ENCODE measurements at places on chromosomes 1 and 21. TPM values are rescaled to one million over a fixed set of nuclear protein-coding genes. Genes with fewer than 3 reads are reported as not detected.

DNA sequence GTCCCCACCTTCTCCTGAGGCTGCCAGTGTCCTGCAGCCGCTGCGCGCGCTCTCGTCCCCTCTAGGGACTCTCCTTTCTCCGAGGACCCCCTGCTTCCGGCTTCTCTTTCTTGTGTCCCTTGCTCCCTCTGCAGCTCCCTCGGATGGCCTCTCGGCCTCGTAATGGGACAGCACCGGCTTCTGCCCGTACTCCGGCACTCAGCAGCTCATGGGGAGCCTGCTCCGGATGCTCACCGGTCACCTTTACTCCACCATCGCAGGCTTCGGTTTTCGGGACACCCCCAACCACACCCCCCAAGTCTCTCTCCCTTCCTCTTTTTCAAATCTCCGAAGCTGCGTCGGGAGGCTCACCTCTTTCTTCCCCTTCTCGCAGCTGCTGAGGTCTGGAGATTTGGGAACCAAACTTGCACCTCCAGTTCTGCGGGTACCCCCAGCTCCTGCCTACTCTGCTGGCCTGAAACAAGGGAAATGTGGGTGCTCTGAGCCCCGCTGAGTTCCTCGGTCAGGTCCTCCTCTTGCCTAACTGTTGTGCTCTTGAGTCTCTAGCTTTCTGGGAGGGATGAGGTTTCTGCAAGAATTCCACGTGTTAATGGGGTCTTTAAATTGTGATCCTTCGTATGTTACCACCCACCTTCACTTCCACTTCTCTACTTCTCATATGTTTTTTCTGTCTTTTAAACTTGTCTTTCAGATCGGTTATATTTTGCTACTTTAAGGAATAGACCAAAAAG, 930 bp downstream of the CDC14A start:
- peak overlapping the region; percentile 92 for H3K27ac ChIP-seq
- H3K4me3 ChIP-seq = peak overlapping the region; percentile 99
- H3K36me3 ChIP-seq = no peaks in the 10 kb centered on the region
- peaks cover 39% of the 10 kb centered on the region for H3K4me1 ChIP-seq
- DNase-seq = no peak

Gene BACE2
- total RNA-seq = 59.4 TPM

Gene CD164L2
- total RNA-seq = 10.0 TPM

- no peaks in the 10 kb centered on the region for H3K36me3 ChIP-seq
- no peak overlapping the region for H3K27ac ChIP-seq
- no peak overlapping the region for H3K4me3 ChIP-seq
- DNase-seq = no peak
- H3K27me3 ChIP-seq = no peaks in the 10 kb centered on the region
- no peaks in the 10 kb centered on the region for H3K4me1 ChIP-seq
Observed at GRCh38 chr1:76593618-76594017, 273.7 kb upstream of the ST6GALNAC5 start.

GRCh38 chr1:54681358-54681757, 34.3 kb upstream of the TTC4 start:
- H3K4me1 ChIP-seq = no peaks in the 10 kb centered on the region
- no peaks in the 10 kb centered on the region for H3K36me3 ChIP-seq
- no peak for DNase-seq
- H3K27me3 ChIP-seq = no peaks in the 10 kb centered on the region

Gene WDR64
- total RNA-seq = not detected

Gene SELE
- 3.3 TPM for total RNA-seq

DNA sequence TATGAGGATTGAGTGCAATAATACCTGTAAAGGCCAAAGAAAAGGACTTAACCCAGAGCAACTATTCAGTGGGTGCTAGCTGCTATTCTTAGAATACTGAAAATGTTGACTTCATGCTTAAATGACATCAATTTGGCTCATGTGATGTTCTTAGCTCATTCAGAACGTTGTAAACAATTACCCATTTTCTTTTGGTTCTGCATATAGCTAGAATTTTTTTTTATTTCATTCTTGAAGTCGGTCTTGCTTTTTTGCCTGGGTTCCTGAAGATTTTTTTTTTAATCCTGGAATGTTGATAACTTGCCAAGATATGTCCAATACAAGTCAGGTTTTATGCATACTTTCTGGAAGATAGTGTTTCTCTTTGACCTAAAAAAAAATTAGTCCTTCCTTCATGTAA, 772.0 kb downstream of the LTN1 start:
- DNase-seq = no peak
- H3K4me1 ChIP-seq = peaks cover 3% of the 10 kb centered on the region
- H3K36me3 ChIP-seq = no peaks in the 10 kb centered on the region
- no peaks in the 10 kb centered on the region for H3K27me3 ChIP-seq
- H3K27ac ChIP-seq = no peak overlapping the region
- H3K4me3 ChIP-seq = no peak overlapping the region

GRCh38 chr21:14942801-14943490, 121.9 kb downstream of the NRIP1 start:
- H3K27me3 ChIP-seq = no peaks in the 10 kb centered on the region
- H3K4me3 ChIP-seq = no peak overlapping the region
- H3K4me1 ChIP-seq = no peaks in the 10 kb centered on the region
- H3K36me3 ChIP-seq = no peaks in the 10 kb centered on the region
- no peak overlapping the region for H3K27ac ChIP-seq
- DNase-seq = no peak

Gene TRMT1L
- total RNA-seq = 13.6 TPM
